ENCODE measurements at places on chromosomes 3 and 15.

DNA sequence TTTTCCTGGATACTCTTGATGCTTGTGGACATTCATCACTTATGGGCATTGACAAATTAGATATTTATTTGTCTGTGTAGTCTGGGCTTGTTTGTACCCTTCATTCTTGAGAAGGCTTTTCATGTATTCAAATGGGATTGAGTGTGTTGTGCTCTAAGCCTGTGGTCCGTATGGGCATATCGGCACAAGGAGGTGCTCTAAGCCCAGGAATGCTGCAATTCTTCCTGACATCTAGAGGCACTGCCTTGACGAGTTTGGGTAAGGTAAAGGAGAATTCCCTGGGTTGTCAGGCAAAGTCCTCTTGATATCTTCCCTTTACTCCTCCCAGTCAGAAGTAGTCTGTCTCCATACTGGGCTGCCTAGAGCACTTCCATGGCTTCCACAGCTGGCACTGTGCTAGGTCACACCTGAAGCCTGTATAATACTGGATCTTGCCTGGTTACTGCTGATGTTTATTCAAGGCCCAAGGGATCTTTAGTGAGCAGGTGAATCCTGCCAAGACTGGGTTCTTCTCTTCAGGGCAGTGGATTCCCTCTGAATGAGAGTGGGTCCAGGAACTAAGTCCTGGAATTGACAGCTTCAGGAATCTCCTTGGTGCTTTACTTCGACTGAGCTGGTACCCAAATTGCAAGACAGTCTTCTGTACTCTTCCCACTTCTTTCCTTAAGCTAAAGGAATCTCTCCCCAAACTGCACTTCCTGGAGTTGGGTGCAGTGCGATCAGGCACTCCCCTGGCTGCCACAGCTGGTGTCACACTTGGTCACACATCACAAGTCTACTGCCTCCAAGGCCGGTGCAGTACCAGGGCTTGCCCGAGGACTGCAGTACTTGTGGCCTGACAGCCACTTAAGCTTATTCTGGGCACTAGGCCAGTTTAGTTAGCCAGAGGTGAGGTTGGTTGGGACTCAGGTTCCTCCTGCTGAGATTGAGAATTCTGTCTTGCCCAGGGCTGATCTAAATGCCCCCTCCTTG lies 46.0 kb downstream of the GALK2 start:
- DNase-seq: no peak

DNA sequence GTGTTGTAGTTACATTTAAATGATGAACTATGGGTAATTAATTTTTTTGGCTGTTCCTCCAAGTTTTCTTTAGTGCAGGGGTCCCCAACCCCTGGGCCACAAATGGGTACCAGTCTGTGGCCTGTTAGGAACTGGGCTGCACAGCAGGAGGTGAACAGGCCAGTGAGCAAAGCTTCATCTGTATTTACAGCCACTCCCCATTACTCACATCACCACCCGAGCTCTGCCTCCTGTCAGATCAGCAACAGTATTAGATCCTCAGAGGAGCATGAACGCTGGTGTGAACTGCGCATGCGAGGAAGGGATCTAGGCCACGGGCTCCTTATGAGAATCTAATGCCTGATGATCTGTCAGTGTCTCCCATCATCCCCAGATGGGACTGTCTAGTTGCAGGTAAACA lies 75.9 kb upstream of the RPL35A start:
- DNase-seq: no peak

GRCh38 chr3:112115161-112115739 lies 17.8 kb downstream of the GCSAM start:
- DNase-seq: no peak

GRCh38 chr3:9008550-9009255 lies 45.4 kb upstream of the RAD18 start:
- DNase-seq: no peak

DNA sequence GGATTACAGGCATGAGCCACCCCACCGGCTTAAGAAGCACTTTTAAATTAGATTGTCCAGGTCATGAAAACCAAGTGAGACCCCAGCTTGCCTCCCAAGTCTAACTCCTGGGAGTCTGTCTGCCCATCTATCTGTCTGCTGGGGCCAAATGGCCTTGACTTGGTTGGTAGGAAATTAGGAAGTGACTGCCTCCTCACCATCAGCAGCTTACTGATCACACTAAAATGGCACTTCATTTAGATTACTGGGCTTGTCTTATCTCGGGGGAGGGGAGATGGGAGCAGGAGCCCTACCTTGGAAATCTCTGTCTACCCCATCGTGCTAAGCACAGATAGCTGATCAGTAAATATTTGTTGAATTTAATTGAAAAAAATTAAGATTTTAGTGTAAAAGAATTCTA lies 5.6 kb upstream of the LRRC2 start:
- no peak for DNase-seq

DNA sequence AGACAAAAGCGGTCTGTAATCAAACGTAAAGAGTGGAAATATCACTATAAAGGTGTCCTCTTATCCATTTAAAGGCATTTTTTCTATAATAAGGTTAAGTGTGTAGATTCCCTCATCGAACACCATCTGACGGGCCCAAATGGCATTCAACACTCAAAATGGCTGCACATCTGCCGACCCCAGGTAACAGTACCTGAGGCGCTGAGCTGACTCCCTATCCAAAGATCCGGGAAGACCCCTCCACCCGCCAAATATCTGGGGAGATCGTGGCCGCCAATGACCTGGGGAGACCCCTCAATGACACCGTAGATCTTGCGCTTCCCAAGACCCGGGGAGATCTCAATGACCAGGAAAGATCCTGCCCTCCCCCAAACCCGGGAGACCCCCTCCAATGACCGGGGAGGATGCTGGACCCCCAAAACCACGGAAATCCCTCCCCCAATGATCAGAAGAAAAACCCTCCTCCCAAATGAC lies 476 bp downstream of the IP6K2 start:
- DNase-seq: peak; percentile 22

DNA sequence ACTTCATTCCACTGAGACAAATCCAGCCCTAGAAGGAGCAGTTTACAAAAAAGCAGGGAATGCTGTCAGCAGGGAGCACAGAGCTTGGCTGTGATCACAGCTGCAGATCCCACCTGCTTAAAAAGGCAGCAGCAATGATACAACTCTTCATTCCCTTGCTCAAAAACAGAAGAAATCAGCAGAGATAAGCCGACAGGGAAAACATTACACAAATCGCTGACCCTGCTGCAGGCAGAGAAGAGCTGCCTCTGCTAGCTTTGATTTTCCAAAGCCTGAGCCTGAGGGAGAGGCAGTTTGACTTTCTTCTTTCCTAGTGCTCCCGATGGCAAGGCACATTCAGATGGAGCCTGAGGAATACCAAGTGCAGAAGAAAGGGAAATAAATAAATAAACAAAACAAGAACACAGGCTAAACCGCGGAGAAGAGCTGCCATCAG lies 80.2 kb downstream of the SHQ1 start:
- no peak for DNase-seq

DNA sequence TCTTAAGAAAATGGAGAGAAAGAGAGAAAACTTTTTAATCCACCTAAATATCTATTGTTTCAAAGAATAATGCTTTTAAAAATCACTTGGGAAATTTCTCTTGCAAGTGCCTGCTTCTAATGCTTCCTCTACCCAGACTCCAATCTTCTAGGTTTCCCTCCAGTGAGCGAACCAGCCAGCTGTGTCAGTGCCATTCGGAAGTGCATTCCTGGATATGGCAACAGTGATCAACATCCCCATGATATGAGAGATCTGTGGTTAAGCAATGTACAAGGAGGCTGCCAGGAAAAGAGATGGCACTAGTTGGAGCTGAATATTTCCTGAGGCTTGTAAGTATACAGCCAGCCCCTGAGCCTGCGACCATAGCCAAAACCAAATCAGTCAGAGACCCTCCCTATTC lies 53.3 kb upstream of the KCNMB2 start:
- DNase-seq: no peak

GRCh38 chr3:44476181-44476611 lies 1.3 kb downstream of the ZNF445 start:
- DNase-seq: no peak

GRCh38 chr3:197434830-197435229 lies 120.9 kb downstream of the BDH1 start:
- no peak for DNase-seq

- no peak for DNase-seq
Measured at GRCh38 chr3:115151921-115152320, 4.8 kb upstream of the ZBTB20 start.

DNA sequence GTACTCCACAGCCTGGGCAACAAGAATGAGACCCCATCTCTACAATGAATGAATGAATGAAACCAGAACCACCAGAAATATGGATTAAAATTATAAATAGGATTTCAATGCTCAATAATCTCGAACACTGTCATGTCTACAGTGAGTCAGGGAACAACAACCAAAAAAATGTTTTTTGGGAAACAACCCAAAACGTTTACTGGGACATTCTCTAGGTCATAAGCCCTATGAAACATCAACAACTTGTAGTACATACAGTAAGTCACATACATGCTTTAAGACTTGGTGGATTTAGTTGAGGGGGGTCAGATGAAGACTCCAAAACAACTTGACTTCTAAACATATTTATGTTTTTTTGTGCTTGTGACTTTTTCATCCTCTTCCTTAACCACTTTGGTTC lies 511.2 kb downstream of the FOXP1 start:
- DNase-seq: no peak

GRCh38 chr3:28836199-28836598 lies 444.7 kb upstream of the RBMS3 start:
- no peak for DNase-seq

DNA sequence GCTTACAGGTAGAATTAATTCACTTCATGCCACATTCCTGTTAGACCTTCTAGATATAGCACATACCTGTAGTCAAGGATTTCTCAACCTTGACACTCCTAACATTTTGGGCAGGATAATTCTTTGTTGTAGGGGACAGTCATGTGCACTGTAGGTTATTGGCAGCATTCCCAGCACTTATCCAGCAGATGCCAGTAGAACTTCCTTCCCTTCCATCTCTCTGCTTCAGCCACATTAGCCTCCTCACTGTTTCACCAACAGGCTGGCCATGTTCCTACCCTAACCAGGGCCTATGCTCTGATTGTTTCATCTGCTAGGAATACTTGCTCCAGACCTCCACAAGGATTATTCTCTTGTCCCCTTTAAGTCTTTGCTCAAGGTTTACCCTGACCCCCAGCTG lies 68.0 kb upstream of the STAC start:
- DNase-seq: no peak

DNA sequence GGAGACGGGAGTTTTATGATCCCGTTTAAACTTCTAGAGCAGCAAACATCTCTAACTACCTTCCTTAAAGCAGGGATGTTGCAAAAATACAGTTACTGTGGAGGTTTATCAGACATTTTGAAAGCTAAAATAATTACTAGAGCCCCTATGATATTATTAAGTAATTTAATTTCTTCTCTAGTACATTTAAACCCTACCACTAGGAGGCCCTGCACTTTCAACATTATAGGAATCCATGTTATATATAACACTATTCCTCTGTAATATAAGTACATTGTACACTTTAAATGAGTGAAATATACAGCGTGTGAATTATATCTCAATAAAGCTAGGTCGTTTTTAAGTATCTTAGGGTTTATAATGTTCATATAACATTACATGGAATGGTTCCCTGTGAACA lies 11.5 kb downstream of the SETMAR start:
- no peak for DNase-seq

DNA sequence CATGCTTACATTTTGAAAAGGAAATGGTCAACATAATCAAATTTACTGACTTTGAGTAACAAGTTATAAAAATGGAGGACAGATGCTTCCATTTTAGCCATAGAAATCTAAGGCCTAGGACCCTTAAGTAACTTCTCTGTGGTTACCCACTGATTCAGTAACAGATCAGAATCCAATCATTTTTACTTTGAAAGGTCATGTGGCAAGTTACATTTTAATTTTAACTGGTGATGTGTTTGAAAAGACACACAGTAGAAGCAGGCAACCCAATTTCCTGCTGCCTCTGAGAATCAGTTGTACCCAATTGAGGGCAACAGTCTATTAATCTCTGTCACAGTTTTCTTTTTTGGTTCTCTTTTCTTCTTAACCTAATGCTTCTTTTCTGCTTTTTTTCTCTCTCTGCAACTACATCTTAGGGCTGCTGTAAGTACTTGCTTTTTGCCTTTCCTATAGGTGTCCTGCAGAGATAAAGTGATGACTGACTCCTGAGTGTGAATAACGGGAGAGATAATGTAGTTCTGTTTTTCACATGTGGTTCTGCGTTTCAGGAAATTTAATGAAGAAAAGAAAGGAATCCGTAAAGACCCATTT lies 3.3 kb downstream of the ZWILCH start:
- no peak for DNase-seq

DNA sequence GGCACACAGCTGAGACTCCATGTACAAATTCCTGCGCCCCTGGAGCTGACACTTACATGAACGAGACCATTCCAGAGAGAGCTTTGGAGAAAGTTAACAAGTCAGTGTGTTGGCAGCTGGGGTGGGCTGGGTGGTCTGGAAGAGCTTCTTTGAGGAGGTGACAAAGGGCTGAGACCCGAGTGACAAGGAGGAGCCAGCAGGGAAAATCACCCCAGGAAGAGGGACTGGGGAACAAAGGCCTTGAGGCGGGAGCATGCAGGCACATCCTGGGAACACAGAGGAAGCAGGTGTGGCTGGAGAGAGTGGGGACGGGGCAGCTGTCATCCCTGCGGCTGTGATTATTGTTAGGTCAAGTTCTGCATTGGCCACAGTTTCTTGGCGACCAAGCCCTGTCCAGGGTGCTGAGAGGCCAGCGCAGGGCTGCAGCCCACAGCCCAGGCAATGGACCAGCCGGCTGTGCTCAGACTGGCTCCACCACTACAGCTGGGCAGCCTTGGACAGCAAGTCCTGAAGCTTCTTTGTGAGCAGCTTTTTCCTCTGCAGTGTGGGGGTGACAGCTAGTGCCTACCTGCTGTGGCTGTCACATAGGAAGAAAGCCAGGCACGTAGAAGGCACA lies 34.2 kb upstream of the PRR23E start:
- no peak for DNase-seq

GRCh38 chr3:11346416-11346815 lies 74.2 kb downstream of the ATG7 start:
- DNase-seq: no peak

DNA sequence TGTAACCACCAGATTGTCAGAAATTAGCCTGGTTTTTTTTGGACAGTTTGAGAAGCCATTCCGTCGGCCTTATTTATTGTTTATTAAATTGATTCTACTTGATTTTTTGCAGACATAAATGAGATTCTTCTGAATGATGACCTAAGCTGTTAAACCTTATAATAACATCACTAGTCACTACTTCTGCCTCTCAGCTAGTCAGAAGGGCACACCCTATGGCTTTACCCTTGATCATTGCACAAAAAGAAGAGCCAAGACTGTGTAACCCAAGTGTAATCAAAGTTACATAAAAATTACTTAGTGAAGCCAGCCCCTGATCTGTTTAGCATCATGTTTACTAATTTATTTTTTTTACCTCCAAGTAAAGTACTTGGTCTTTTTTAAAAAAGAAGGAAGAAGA lies 64.3 kb downstream of the CHL1 start:
- DNase-seq: no peak

DNA sequence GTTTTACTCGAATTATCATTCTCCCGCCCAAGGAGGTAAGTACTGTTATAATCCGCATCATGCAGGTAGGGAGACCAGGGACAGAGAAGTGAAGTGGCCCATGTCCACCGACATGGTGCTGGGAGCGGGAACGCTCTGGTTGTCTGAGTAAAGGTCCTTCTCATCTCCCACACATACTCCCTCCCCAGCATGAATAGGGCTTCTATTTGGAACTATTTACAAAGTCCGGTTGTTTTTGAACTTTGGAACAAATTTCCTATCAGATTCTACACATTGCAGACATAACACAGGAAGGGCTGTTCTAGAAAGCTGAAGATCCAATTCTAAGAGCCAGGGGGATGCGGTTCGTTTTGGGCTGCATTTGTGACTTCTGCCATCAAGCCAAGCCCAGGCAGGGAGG lies 94.8 kb upstream of the TLE3 start:
- DNase-seq: no peak
